ENCODE measurements at places on chromosomes 6 and 20.

DNA sequence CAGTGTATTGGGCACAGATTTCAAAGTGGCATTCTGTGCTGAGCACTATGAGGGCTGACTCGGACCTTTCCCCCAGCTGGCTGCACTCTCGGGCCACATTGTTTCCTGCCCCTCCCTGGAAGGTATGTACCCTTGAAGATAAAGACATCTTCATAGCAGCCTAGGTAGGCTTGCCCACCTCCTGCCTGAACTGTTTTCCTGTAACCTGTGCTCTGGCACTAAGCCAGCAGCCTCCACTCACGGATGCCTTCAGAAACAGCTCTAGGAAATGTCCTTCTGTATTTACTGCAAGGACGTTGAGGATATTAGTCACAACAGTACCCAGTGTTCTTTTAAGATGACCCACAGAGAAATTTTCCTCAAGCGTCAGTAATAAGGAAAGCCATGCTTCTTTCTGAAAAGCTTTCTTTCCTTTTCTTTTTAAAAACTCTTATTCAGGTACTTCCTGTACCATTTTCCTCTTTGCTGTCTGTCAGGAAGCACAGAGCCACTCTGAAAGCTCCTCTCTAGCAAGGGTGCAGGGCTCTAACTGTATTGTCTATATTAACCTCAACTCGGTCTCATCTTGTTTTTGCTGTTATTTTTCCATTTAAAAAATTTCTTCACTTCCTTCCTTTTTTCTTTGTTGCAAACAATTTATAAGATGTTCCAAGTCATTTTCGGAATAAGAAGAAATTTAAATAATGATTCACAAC lies 43.5 kb downstream of the TTI1 start:
- H3K27me3 ChIP-seq = no peaks in the 10 kb centered on the region
- H3K36me3 ChIP-seq = peaks cover 27% of the 10 kb centered on the region
- H3K4me1 ChIP-seq = no peaks in the 10 kb centered on the region
- H3K4me3 ChIP-seq = no peak overlapping the region
- DNase-seq = no peak

- no peaks in the 10 kb centered on the region for H3K4me1 ChIP-seq
- no peaks in the 10 kb centered on the region for H3K36me3 ChIP-seq
- no peak for DNase-seq
- no peak overlapping the region for H3K4me3 ChIP-seq
- no peaks in the 10 kb centered on the region for H3K27me3 ChIP-seq
These were observed 365.2 kb downstream of the SYNE1 start for GRCh38 chr6:152271776-152272464.

GRCh38 chr6:126720304-126720703 lies 380.4 kb downstream of the CENPW start:
- H3K27ac ChIP-seq = no peak overlapping the region
- peaks cover 6% of the 10 kb centered on the region for H3K4me1 ChIP-seq
- H3K4me3 ChIP-seq = no peak overlapping the region
- no peak for DNase-seq

- no peak overlapping the region for H3K4me3 ChIP-seq
- peaks cover 29% of the 10 kb centered on the region for H3K36me3 ChIP-seq
- no peaks in the 10 kb centered on the region for H3K27me3 ChIP-seq
- no peaks in the 10 kb centered on the region for H3K4me1 ChIP-seq
- DNase-seq = no peak
These were observed 158.0 kb upstream of the SHLD1 start for GRCh38 chr20:5592165-5592564.

DNA sequence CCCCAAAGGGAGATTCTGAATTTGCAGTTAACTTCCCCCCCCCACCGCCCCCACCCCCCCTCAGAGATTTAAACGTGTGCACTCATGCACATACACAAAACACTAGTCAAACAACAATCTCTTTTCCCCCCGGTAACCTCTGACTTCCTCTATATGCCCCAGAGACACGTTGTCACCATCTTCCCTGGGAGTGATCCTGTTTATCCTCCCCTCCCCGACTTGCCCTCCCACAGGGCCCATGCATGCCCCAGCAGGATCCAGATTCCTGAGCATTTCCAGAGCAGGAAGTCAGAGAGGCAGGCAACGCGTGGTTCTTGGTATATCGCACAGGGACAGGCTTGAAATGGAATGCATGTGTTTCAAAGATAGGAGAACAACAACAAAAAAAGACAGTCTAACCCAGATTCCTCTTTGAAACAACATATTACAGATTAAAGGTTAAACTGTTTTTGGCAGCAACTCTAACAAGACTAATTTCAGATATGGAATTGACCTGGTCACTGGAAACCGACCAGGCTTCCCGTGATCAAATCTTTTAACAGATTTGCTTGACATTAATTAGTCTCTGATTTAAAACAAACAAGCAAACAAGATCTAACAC lies 1.3 kb downstream of the BLCAP start:
- peaks cover 51% of the 10 kb centered on the region for H3K4me1 ChIP-seq
- H3K27ac ChIP-seq = peak overlapping the region; percentile 8
- no peak for DNase-seq
- no peaks in the 10 kb centered on the region for H3K27me3 ChIP-seq

GRCh38 chr20:63327231-63327745 lies 33.9 kb downstream of the CHRNA4 start:
- DNase-seq = no peak
- H3K27me3 ChIP-seq = no peaks in the 10 kb centered on the region
- H3K4me3 ChIP-seq = no peak overlapping the region
- peaks cover 8% of the 10 kb centered on the region for H3K4me1 ChIP-seq
- H3K36me3 ChIP-seq = no peaks in the 10 kb centered on the region

GRCh38 chr6:10084111-10084986 lies 330.5 kb downstream of the TFAP2A start:
- no peak overlapping the region for H3K4me3 ChIP-seq
- H3K27me3 ChIP-seq = no peaks in the 10 kb centered on the region
- H3K36me3 ChIP-seq = no peaks in the 10 kb centered on the region

GRCh38 chr6:135185483-135185882 lies 4.4 kb downstream of the MYB start:
- no peaks in the 10 kb centered on the region for H3K27me3 ChIP-seq
- no peaks in the 10 kb centered on the region for H3K36me3 ChIP-seq
- no peak overlapping the region for H3K4me3 ChIP-seq
- no peak overlapping the region for H3K27ac ChIP-seq

DNA sequence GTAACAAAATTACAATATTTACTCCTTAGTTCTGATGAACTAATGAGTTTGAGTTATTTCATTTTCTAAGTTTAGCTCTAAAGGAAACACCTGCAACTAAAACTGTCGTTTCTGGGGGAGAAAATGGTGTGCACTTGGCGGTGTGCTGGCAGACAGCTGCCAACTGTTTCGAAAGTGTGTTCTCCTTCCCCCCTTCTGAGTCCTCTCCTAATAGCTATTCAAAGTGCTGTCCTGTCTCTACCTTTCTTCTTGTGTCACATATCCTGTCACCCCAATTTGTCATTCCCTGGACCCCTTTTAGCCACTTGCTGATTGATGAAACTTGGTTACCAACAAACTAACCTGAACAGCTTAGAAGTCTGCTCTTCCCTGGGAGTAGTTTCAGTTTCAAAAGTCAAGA lies 4.9 kb upstream of the UBE2J1 start:
- H3K4me1 ChIP-seq = peaks cover 9% of the 10 kb centered on the region
- H3K27me3 ChIP-seq = no peaks in the 10 kb centered on the region
- H3K27ac ChIP-seq = no peak overlapping the region
- H3K36me3 ChIP-seq = no peaks in the 10 kb centered on the region
- no peak for DNase-seq

DNA sequence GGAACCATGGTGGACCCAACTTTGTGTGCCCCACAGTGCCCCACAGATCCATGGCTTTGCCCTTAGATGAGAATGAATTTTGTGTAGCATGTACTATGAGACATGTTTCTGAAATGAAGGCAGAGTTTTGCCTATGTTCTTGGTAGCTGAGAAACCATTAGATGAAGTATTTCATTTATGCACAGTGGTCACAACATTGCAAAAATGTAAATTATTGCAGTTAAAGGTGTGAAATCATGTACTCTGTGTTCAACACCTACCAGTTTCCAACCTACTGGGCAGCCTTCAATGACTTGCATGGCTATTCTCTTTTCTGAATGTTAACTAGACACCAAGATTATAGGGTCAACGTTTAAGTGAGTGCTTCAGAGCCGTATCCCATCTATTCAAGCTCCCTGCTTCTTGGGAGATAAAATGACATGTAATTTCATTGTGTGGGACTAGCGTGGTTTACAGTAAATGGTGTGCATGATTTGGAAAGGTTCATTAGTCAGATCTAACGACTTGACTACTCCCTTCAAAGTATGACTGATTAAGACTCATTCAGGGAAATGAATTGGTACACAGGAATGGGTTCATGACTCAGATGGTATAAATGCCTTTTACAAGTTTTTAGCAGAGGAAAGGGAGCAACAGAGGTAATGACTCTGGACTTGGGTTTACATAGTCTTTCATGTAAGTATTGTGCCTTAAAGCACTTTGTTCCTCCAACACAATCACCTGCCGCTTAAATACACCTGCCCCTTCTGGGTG lies 106.1 kb upstream of the AKIRIN2 start:
- H3K4me3 ChIP-seq = no peak overlapping the region
- DNase-seq = no peak
- H3K36me3 ChIP-seq = no peaks in the 10 kb centered on the region
- H3K27me3 ChIP-seq = 0 out of 2 replicates have a peak, but pooled peaks cover 10% of the 10 kb centered on the region
- H3K27ac ChIP-seq = no peak overlapping the region
- no peaks in the 10 kb centered on the region for H3K4me1 ChIP-seq

DNA sequence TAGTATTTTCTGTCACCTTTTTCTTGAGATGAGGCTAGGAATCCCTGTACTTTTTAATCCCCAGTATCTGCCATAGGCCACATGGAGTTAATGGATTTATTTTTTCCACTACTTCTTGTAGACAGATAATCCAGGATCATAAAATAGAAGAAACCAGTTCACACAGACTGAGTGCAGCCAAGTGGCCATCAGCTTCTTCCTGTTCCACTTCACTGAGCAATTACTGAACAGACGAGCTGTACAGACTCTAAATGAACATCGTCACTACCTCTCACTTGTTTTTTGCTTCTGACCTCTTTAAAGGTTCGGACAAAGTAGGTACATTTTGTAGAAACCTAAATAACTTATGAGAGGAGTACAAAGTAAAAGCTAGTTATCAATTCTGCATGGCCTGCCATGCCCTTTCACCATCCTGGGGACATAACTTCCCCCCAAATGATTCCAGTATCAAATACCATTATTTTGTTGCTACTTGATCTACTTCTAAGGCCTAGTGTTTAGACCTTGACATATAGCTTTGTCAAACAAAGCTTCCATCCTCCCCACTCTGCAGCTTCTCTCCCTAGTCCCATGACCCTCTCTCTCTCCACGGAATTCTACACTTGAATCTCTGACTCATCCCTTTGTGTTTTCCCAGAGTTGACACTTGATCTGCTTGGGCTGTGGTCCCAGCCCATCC lies 34.4 kb upstream of the ARHGAP18 start:
- H3K27me3 ChIP-seq = no peaks in the 10 kb centered on the region
- peak overlapping the region; percentile 100 for H3K27ac ChIP-seq
- no peaks in the 10 kb centered on the region for H3K36me3 ChIP-seq
- peaks cover 73% of the 10 kb centered on the region for H3K4me1 ChIP-seq
- DNase-seq = peak; percentile 78
- peak overlapping the region; percentile 17 for H3K4me3 ChIP-seq

DNA sequence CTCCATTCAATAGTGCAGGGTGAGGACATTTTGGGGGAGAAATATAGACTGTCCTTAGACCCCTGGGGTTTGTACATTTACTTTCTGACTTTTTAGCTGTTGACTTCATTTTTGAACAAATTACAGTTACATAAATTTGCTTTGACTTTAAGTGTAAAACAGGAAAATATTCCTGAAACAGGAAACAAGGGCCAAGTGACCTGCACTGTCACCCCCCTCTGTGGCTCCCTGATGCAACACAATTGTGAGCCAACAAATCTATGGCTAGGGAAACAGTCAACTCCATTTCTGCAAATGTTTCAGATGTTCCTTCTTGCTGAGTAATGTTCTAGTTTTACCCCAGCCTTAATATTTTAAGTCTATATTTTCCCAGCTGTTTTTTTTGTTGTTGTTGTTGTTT lies 39.8 kb downstream of the HLA-A start:
- DNase-seq = no peak
- H3K27me3 ChIP-seq = no peaks in the 10 kb centered on the region
- H3K4me3 ChIP-seq = no peak overlapping the region
- no peak overlapping the region for H3K27ac ChIP-seq
- no peaks in the 10 kb centered on the region for H3K36me3 ChIP-seq
- H3K4me1 ChIP-seq = peaks cover 7% of the 10 kb centered on the region

DNA sequence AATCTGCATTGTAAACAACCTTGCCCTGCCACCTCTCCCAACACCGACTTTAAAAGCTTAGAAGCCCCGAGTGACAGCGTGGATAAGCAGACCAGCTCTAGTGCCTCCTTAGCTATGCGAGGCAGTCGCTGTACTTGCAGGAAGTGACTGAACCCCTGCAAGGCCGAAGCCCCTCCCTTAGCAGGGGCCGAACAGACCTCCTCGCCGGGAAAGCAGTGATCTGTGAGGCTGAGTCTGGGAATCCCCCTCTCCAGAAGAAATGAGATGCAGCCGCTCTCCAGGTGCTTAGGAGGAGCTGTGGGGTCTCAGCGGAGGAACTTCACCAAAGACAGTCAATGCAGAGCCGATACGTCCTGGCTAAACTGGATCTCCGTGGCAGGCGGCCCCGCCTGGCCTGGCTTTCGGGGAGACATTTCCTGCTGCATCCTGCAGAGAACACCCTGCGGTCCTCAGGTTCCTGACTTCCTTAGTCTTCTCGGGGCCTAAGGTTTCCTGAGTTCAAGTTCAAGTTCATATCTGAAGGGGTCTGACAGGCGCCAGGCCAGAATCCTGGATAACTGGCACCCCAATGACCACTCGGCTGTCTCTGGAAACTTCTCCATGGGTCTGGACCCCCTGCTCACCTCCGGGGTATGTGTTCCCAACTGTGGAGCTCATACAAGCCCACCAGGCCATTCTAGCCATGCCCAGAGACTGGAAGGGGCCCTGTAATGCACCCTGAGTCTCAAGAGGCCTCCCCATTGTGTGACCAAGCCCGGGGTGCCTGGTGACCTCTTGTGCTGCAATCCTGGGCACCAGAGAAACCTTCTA lies 20.4 kb upstream of the FRMD1 start:
- no peak for DNase-seq
- no peaks in the 10 kb centered on the region for H3K36me3 ChIP-seq
- no peak overlapping the region for H3K27ac ChIP-seq
- no peak overlapping the region for H3K4me3 ChIP-seq

GRCh38 chr6:83265384-83265783 lies 72.2 kb downstream of the RWDD2A start:
- no peaks in the 10 kb centered on the region for H3K36me3 ChIP-seq
- no peaks in the 10 kb centered on the region for H3K27me3 ChIP-seq
- H3K27ac ChIP-seq = peak overlapping the region; percentile 19
- no peak for DNase-seq
- H3K4me3 ChIP-seq = no peak overlapping the region

DNA sequence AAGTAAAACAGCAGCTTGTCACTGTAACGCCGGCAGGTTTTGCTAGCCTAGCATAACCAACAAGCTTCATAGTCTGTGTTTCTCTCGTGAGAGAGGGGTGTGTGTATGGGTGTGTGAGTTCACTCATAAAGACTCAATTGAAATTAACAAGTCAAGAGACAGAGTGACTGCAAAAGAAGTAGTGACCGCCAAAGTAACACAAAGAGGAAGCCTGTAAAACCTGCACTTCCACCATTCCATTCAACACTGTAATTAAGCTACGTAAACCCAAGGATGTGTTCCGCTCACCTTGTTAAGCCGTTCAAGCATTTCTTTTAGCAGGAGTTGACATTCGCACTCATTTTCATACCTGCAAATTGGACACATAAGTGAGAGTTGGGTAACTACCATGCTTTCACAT lies 6.6 kb downstream of the BFSP1 start:
- DNase-seq = no peak
- no peaks in the 10 kb centered on the region for H3K27me3 ChIP-seq
- no peaks in the 10 kb centered on the region for H3K36me3 ChIP-seq
